ENCODE measurements at places on chromosomes 4 and X.

GRCh38 chrX:66110112-66110511 is 53.9 kb upstream of the HEPH start:
- no peak for DNase-seq

GRCh38 chrX:32118832-32119231 is 1047.0 kb upstream of the FTHL17 start:
- no peak for DNase-seq

DNA sequence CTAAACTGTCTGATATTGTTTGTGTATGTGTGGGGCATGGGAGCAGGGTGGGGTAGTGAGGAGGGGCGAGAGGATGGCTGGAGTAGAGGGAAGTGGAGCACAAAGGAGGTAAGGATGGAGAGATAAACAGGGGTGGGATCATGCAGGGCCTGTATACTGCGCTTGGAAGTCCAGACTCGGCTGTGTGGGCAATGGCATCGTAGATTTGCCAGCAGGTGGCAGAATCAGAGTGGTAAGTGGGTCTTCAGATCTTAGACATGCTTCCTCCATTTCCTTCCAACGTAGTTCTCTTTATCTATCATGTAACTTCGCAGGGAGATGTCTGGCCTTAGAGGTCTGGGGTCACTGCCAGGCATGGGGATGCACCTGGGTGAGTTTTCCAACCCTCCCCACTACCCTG is 155.5 kb downstream of the PDGFRA start:
- DNase-seq: no peak

DNA sequence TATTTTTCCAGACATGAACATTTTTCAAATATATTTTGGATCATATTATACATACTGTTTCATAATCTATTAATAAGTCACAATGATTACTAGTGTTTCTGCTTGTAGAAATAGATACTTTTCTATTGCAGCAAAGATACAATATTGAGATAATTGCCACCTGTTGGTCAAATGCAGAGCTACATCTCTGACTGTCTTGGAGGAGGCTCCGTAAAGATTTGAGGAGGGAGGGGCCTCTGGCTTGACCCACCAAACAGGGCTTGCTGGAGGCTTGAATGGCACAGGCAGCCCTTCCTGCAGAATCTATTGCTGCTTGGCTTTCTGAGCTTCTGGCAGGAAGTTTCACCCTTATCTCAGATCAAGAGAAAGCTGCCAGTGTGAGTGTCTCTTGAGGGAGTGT is 99.3 kb upstream of the ARMCX2 start:
- DNase-seq: no peak

- no peak for DNase-seq
These were observed 79.8 kb upstream of the OGT start for GRCh38 chrX:71453056-71453455.

DNA sequence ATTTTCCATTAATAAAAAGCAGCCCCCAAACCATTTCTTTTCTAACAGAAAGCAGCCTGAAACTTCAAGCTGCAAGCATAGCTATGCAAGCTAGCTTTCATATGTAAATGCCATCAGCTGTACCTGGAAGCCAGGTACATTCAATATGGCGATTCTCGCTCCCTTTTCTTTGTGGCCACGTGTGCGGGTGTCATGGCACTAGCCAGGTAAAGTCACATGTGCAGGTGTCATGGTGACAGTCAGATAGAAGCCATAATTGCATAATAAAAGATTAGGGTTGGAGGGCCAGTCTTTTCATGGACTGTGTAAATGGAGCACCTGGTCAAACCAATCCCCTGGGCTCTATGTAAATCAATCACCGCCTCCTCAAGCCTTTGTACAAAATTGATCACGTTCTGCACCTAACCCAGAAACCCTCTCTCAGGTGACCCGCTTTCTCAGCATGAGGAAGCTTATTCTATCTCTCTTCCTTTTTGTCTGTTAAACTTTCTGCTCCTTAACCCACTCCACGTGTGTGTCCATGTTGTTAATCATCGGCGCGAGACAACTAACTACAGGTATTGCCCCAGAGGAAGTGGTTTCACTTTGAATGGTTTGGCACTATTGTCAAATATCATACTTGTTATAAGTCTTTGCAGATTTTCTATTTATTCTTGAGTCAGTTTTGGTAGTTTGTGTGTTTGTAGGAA is 18.0 kb upstream of the RHOXF2 start:
- DNase-seq: no peak

GRCh38 chrX:147776988-147777387 is 134.7 kb upstream of the FMR1 start:
- no peak for DNase-seq

- no peak for DNase-seq
These were observed 34.6 kb upstream of the MTM1 start for GRCh38 chrX:150533863-150534262.

GRCh38 chrX:149114874-149115273 is 390.2 kb downstream of the IDS start:
- DNase-seq: no peak

- no peak for DNase-seq
These were observed 99.3 kb upstream of the TLR3 start for GRCh38 chr4:185969657-185970056.

GRCh38 chrX:46446727-46447378 is 98.4 kb downstream of the ZNF674 start:
- DNase-seq: peak; percentile 53

DNA sequence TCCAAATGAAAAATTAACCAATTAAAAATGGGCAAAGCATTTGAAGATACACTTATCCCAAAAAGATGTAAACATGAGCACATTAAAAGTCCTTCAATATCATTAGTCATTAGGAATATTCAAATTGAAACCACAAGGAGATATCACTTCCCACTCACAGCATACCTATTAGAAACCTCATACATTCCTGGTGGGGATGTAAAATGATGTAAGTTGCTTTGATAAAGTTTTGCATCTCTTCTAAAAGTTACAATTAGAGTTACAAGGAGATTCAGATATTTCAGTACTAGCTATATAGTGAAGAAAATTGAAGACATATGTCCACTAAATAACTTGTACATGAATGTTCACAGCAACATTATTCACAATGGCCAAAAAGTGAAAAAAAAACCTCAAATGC is 1109.3 kb upstream of the LCORL start:
- no peak for DNase-seq

GRCh38 chrX:64176876-64177275 is 28.6 kb downstream of the AMER1 start:
- DNase-seq: no peak

GRCh38 chr4:98614662-98615061 is 43.7 kb downstream of the TSPAN5 start:
- no peak for DNase-seq

DNA sequence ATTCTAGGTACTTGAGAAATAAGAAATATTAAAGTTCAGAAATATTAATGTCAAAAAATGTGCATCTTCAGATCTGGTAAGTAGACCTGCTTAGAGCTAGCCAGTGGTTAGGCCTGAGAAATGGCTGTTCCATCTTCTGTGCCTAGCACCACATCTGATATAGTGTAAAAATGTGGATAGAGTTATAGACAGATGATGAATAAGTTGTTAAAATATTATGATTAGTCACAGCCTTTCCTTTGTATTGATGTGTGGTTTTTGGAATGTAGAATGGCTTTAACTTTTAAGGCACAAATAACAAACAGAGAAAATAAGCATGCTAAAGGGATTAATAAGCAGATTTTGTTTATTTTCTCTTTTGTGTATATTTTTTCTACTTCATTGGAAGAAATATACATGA is 133.5 kb upstream of the NUDT6 start:
- no peak for DNase-seq

DNA sequence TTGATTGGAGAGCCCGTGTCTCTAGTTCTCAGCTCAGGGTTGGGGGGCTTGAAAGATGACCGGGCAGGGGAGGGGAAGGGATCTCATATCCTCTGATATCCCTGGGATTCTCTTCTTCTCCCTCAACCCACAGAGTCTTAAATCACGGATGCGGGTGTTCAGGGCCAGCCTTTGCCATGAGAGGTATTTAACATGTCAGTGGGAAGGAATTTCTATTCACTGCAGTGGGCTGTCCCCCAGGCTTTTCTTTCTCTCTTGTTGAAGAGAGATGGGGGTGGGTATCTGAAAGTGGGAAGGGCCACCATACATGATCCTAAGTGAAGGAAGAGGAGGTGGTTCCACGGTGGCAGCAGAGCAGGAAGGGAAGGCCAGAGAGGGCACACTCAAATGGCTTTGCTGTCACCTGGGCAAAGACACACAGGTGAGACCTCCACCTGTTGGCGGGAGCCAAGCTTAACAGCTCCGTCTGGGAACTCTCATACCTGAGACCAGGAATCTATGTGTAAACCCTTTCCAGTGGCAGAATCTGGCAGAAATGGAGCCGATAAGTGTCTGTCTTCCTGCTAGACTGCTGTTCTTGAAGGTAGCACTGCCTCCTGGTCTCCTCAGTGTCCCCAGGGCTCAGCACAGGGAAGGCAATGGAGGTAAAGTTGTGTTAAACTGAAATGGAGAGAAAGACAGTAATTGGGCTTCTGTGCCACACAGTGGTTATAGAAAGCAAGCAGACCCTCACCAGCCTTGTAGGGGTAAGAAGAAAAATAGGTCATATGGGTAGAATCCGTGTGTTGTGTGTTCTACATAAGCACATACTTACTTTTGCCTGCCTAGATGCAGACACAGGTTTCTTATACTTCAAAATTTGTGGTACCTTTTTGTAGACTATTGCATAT is 49.4 kb downstream of the RHOH start:
- DNase-seq: no peak

- no peak for DNase-seq
These were observed 111.3 kb upstream of the LNX1 start for GRCh38 chr4:53702334-53703266.

- DNase-seq: no peak
These were observed at the start of gene MAOA for GRCh38 chrX:43656005-43656494. MAOA (plus strand) TSS chrX:43656299; CDS start chrX:43656342, 43 bp downstream.

GRCh38 chr4:25788703-25789238 is 74.0 kb downstream of the SEL1L3 start:
- no peak for DNase-seq

- DNase-seq: peak; percentile 32
These were observed 164.0 kb downstream of the PRKX start for GRCh38 chrX:3549411-3549911.

GRCh38 chr4:71749008-71749594 is 34.8 kb downstream of the GC start:
- DNase-seq: no peak

DNA sequence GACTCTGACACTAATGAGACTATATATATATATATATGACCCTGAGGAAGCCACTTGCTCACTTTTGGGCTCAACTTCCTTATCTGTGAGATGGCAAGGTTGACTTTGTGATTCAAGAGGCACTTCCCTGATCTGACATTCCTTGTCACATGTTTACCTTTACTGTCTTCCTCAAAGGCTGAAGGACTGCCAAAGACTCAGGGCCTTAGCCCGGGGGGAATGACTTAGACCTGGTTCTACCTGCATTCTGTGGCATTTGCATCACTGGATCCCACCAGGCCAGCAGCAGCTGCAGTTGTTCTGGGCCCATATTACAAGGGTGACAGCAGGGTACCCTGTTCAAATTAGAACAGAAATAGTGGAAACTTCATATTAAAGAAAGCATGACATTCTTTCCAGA is 3.1 kb upstream of the HS6ST2 start:
- DNase-seq: no peak

- no peak for DNase-seq
These were observed 419.9 kb upstream of the NWD2 start for GRCh38 chr4:36824682-36825081.

DNA sequence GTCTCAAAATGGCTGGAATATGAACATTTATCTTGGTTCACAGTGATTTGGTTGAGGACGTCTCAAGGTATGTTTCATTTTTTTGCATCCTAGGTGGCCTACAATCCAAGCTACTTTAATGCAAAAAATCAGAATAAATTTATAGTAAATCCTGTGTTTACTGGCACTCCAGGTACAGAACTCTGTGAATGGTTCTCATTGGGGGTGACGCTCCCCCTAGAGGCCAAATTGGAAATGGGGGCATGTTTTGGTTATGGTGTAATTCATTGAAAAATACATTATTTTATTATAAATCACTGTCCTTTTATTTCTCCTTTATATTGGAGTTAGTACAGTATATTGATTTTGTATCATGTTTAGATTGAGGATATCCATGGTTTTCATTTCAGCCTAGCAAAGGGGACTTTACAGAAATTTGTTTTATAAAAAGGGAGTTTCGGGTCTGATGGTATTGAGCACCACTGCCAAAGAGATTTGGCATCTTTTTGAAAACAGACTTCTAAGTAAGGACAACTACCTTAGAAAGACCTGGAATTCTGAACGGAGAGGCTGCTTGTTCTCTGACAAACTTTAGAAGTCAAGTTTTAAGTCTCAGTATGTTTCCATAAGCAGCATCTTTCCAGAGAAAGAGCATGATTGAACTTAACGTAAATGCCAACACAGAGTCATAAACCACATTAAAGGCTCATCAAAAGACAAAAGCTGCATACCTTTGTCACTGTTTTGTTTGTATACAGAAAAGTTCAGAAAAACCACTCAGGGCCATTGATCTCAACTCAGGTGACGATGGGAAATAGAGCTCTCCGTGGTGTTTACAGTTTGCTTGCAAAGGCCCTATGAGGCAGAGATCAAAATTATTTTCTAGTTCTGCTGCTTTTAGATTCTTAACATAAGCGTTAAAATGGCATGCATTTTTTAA is 19.4 kb downstream of the MTM1 start:
- no peak for DNase-seq

DNA sequence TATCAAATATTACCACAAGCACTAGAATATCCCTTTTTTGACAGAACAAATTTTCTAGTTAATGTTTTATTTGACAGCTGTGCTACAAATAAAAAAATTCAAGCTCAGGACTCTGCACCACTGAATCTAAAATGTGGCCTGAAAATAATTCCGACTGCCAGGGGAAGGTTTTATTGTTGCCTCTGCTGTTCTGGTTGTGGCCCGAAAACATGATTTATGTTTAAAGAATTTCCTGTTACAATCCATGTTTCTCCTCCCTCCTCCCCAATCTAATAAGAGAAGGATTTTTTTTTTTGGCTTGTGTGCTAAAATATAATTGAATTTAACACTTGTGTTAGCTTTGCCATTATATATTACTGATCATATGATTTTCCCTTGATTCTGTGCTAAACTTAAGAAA is 227.8 kb downstream of the DCLK2 start:
- no peak for DNase-seq

GRCh38 chr4:159341522-159341921 is 238.6 kb downstream of the RAPGEF2 start:
- no peak for DNase-seq

GRCh38 chrX:97850911-97851310 is 967.2 kb downstream of the RPA4 start:
- DNase-seq: no peak

- DNase-seq: no peak
These were observed 328.2 kb downstream of the DKK2 start for GRCh38 chr4:106707776-106708463.

DNA sequence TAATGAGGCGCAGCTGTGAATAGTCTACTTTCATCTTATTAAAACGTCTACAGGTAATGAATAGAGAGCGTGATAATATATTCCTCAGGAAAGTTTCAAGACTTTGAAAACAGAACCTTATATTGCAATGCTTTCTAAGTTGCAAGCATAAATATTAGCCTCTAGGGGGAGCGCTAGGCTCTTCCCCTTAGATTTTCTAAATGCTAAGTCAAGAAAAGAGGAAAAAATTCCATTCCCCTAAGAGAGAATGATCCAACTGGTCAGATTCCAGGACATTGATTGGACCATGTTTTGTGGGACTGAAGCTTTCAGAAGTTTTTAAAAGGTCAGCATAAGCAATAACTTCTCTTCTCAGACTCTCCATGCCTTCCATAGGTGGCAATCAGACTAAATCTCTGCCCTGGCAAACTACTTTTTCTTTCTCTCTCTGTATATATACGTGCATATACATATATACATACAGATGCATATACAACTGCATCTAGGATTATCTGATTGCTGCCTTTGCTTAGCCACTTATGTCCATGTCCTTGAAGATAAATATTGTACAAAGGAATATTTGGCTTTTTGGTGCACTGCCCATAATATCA is 492.9 kb downstream of the INPP4B start:
- DNase-seq: no peak
